ENCODE measurements at places on chromosomes 16 and 17. TPM values are rescaled to one million over a fixed set of nuclear protein-coding genes. Genes with fewer than 3 reads are reported as not detected.

- ATAC-seq, result no peak
These were observed 3.3 kb upstream of the ABCA9 start for GRCh38 chr17:69064001-69064400.

- ATAC-seq, result peak; percentile 33
These were observed 22.7 kb downstream of the TRPV3 start for GRCh38 chr17:3534881-3535252.

- peak; percentile 54 for ATAC-seq
These were observed 142.8 kb downstream of the WWOX start for GRCh38 chr16:78242239-78242630.

SLC5A11 gene
- total RNA-seq, result not detected

MAP3K3 gene
- 11.0 TPM for total RNA-seq

C16orf86 gene
- total RNA-seq, result 1.7 TPM
